ENCODE measurements at places on chromosomes 1 and 21. TPM values are rescaled to one million over a fixed set of nuclear protein-coding genes. Genes with fewer than 3 reads are reported as not detected.

The FYB2 gene
- total RNA-seq, result 0.78 TPM

The ETNK2 gene
- total RNA-seq, result 22.5 TPM

The TAGLN2 gene
- 142 TPM for total RNA-seq

- DNase-seq, result no peak
- no peaks in the 10 kb centered on the region for H3K27me3 ChIP-seq
- H3K4me1 ChIP-seq, result peaks cover 27% of the 10 kb centered on the region
- no peak overlapping the region for H3K27ac ChIP-seq
These were observed 2.7 kb downstream of the BGLAP start for GRCh38 chr1:156244712-156245111.

DNA sequence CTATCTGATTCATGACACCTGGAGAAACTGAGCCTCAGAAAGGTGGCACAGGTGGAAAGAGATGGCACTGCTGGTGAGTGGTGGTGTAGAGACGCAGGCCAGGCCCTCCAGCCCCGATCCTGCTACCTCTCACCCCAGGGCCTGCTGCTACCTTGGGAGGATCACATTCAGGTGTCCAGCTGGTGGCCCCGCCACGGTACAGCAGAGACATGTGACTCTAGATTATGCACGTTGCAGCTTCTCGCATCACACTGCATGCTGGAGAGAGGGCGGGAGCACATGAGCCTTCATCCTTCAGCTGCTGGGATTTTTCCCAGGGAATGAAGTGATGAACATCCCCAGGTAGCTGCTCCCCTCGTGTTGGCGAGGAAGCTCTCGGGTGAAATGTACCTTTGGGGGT is 32.9 kb downstream of the KAZN start:
- H3K27me3 ChIP-seq, result no peaks in the 10 kb centered on the region
- DNase-seq, result no peak
- H3K27ac ChIP-seq, result no peak overlapping the region
- peaks cover 5% of the 10 kb centered on the region for H3K4me1 ChIP-seq
- H3K36me3 ChIP-seq, result no peaks in the 10 kb centered on the region
- no peak overlapping the region for H3K4me3 ChIP-seq

GRCh38 chr1:93960641-93961147 is 51.5 kb upstream of the GCLM start:
- DNase-seq, result peak; percentile 29
- no peak overlapping the region for H3K4me3 ChIP-seq
- H3K27ac ChIP-seq, result peak overlapping the region; percentile 9
- no peaks in the 10 kb centered on the region for H3K27me3 ChIP-seq

DNA sequence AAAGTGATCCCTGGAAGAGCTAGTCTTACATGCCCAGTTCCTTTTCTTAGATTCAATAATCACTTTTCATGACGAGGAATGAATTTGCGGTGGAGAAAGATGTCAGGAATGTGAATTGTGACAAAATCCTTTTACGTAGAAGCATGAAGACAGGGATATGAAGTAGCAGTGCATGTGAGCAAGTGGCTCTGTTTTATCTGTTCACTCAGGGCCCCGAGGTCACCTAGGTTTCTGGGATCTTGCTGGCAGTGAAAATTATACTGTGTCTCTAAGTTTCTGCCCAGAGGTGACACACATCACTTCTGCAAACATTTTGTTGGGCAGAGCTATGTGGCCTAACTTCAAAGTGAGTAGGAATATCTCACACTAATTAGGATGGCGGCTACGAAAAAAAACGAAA is 79.3 kb downstream of the USP25 start:
- DNase-seq, result no peak
- H3K36me3 ChIP-seq, result no peaks in the 10 kb centered on the region
- no peak overlapping the region for H3K27ac ChIP-seq
- H3K4me1 ChIP-seq, result no peaks in the 10 kb centered on the region
- no peaks in the 10 kb centered on the region for H3K27me3 ChIP-seq

- no peaks in the 10 kb centered on the region for H3K4me1 ChIP-seq
- H3K4me3 ChIP-seq, result no peak overlapping the region
- DNase-seq, result peak; percentile 76
- no peaks in the 10 kb centered on the region for H3K36me3 ChIP-seq
- H3K27ac ChIP-seq, result no peak overlapping the region
- H3K27me3 ChIP-seq, result no peaks in the 10 kb centered on the region
These were observed 46.2 kb upstream of the BCL9 start for GRCh38 chr1:147494998-147495580.

GRCh38 chr21:38804789-38805327 is 871 bp upstream of the ETS2 start:
- H3K36me3 ChIP-seq, result no peaks in the 10 kb centered on the region
- no peaks in the 10 kb centered on the region for H3K27me3 ChIP-seq
- H3K27ac ChIP-seq, result peak overlapping the region; percentile 99
- DNase-seq, result peak; percentile 81

GRCh38 chr1:248924696-248925532 is 18.9 kb downstream of the PGBD2 start:
- no peaks in the 10 kb centered on the region for H3K4me1 ChIP-seq
- no peak overlapping the region for H3K4me3 ChIP-seq
- no peaks in the 10 kb centered on the region for H3K27me3 ChIP-seq
- H3K27ac ChIP-seq, result no peak overlapping the region
- peak; percentile 48 for DNase-seq

GRCh38 chr1:202319381-202320080 is 22.2 kb downstream of the UBE2T start:
- H3K36me3 ChIP-seq, result no peaks in the 10 kb centered on the region
- H3K4me1 ChIP-seq, result no peaks in the 10 kb centered on the region
- H3K27me3 ChIP-seq, result no peaks in the 10 kb centered on the region
- DNase-seq, result no peak
- H3K4me3 ChIP-seq, result no peak overlapping the region

DNA sequence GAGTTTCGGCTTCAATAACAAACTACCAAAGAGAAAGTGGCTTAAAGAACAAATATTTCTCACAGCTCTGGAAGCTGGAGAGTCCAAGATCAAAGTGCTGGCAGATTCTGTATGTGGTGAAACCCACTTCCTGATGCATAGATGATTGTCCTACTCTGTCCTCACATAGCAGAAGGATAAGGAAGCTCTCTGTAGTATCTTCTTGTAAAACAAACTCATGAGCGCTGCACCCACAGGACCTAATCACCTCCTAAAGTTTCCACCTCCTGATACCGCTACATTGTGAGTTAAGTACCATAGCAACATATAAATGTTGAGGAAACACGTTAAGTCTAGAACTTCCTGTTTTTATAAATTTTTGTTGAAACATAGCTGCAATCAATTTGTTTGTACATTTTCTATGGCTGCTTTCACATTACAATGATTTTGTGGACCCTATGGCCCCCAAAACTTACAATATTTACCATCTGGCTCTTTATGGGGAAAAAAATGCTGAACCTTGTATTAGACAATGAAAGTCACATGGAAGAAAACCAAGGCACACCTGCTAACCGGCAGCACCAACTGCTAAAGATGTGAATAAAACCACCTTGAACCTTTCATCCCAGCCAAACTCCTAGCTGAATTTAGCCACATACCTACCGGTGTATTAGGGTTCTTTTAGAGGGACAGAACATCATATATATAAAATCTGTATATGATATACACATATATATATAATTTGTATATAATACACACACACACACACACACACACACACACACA is 1423.4 kb downstream of the NCAM2 start:
- no peak for DNase-seq
- H3K36me3 ChIP-seq, result no peaks in the 10 kb centered on the region
- H3K4me3 ChIP-seq, result no peak overlapping the region
- no peaks in the 10 kb centered on the region for H3K4me1 ChIP-seq

- no peak overlapping the region for H3K27ac ChIP-seq
- no peaks in the 10 kb centered on the region for H3K36me3 ChIP-seq
- no peaks in the 10 kb centered on the region for H3K4me1 ChIP-seq
- H3K4me3 ChIP-seq, result no peak overlapping the region
These were observed 111.3 kb downstream of the PLPPR5 start for GRCh38 chr1:98893371-98893770.

GRCh38 chr1:217191441-217191840 is 439.4 kb downstream of the GPATCH2 start:
- no peaks in the 10 kb centered on the region for H3K36me3 ChIP-seq
- H3K27me3 ChIP-seq, result no peaks in the 10 kb centered on the region
- no peaks in the 10 kb centered on the region for H3K4me1 ChIP-seq
- no peak for DNase-seq
- no peak overlapping the region for H3K27ac ChIP-seq

GRCh38 chr1:53681351-53681976 is 57.5 kb downstream of the GLIS1 start:
- no peaks in the 10 kb centered on the region for H3K4me1 ChIP-seq
- H3K27ac ChIP-seq, result no peak overlapping the region
- DNase-seq, result no peak
- no peaks in the 10 kb centered on the region for H3K36me3 ChIP-seq
- H3K4me3 ChIP-seq, result no peak overlapping the region
- H3K27me3 ChIP-seq, result no peaks in the 10 kb centered on the region

DNA sequence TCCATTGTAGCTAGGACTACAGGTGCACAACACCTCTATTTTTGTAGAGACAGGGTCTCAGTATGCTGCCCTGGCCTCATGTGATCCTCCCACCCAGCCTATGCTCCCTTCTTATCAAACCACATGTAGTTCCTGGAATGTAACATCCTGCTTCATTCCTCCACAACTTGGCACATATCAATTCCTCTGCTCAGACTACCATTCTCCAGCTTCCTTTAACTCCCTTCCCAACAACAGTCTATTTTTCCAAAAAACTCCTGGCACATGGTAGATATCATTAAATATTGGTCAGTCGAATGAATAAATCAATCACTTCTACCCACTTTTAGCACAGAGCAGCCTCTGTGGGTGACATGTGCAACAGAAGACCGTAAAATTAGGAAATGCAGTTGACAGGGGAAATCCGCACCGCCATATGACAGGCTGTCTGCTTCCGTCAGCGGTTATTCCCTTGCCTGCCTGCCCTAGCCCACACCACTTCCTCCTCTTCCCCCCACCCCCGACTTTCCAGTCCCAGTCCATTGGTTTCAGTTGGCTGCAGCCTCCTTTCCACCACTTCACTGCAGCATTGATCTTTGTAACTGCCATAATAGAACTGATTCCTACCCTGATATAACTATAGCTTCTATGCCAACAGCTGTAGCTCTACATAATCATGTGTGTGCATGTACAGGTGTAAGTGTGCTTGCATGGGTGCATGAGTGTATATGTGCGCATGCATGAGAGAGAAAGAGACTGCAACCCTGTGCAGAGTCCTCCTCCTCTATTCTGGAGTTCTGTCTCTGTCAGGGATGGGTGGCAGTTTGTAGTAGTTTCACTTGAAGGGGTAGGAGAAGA is 6.8 kb upstream of the AKR1A1 start:
- H3K4me1 ChIP-seq, result peaks cover 26% of the 10 kb centered on the region
- no peaks in the 10 kb centered on the region for H3K27me3 ChIP-seq
- H3K36me3 ChIP-seq, result no peaks in the 10 kb centered on the region
- peak; percentile 52 for DNase-seq

GRCh38 chr1:150765296-150765976 is at the start of gene CTSS:
TSS of gene CTSS (minus strand) at chr1:150765778. CDS start at chr1:150764763, 1,015 bp downstream.
- H3K4me3 ChIP-seq, result peak within 1 kb of the TSS; percentile 0
- peak within 1 kb of the TSS; percentile 18 for H3K27ac ChIP-seq
- H3K27me3 ChIP-seq, result no peaks in the 10 kb centered on the region
- H3K36me3 ChIP-seq, result no peaks in the 10 kb centered on the region

DNA sequence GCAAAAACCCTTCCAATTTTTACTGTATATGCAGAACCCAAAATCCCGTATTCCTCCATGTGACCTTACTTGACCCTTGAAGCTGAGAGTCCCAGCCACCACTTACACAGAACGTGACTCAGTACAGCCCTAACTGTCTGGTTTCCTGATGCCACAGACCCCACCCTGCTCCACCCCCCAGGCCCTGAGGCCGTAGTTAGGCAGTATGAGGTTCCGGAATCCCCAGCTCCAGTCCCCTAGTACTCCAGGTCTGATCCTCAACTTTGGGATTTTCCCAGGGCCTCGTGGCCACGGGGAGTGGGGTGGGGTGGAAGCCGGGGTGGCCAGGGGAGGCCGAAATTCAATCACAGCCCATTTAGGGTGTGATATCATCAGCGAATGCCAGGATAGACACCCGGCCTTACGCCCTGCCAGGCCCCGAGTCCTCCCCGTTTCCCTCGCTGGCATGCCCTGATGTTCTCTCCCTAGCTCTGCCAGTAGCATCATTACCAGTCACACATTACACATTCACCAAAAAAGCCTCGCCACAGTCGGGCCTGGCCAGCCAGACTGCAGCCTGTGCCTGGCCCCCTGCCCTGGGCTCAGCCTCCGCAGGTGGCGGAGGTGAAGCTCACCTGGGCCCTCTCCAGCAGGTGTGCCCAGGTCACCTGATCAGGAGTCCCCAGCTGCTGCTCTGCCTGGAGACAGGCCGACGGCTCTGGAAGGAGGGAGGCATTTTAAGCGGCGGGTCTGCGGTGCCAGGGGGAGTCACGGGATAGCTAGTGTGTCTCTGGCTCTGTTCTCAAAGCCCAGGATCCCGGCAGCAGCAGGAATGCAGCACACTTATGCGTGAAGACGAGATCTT is 70.8 kb downstream of the SCCPDH start:
- no peaks in the 10 kb centered on the region for H3K4me1 ChIP-seq
- no peak overlapping the region for H3K4me3 ChIP-seq
- no peak overlapping the region for H3K27ac ChIP-seq
- no peaks in the 10 kb centered on the region for H3K36me3 ChIP-seq
- no peak for DNase-seq

GRCh38 chr1:238488401-238488800 is 597.7 kb upstream of the ZP4 start:
- DNase-seq, result no peak
- no peaks in the 10 kb centered on the region for H3K4me1 ChIP-seq
- H3K4me3 ChIP-seq, result no peak overlapping the region
- H3K27me3 ChIP-seq, result no peaks in the 10 kb centered on the region

GRCh38 chr1:156586323-156586722 is 5.3 kb upstream of the NAXE start:
- no peaks in the 10 kb centered on the region for H3K27me3 ChIP-seq
- DNase-seq, result no peak
- peaks cover 5% of the 10 kb centered on the region for H3K4me1 ChIP-seq
- H3K36me3 ChIP-seq, result no peaks in the 10 kb centered on the region
- no peak overlapping the region for H3K4me3 ChIP-seq

DNA sequence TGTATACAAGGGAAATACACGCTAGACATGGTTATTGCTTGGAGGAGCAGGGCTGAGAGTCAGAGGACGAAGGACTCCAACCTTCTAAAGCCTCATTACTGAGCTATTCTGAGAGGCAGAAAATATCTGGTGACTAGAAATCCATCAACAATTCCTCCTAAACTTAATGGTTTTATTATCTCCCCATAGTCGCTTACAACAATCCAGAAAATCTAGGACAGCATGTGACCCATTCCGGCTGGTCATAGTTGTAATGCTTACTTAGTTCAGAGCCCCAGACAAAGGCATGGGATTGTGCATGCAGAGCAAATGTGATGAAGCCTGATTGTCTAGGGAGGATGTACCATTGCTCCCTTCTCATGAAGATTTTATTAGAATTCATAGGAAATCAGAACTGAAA is 114.5 kb upstream of the PLXNA2 start:
- no peak overlapping the region for H3K27ac ChIP-seq
- no peak overlapping the region for H3K4me3 ChIP-seq
- H3K36me3 ChIP-seq, result no peaks in the 10 kb centered on the region
- H3K4me1 ChIP-seq, result no peaks in the 10 kb centered on the region
- no peaks in the 10 kb centered on the region for H3K27me3 ChIP-seq
- DNase-seq, result no peak
